ENCODE measurements at places on chromosomes 13 and 19.

GRCh38 chr13:36715841-36716240 is 42.0 kb downstream of the SERTM1 start:
- no peaks in the 10 kb centered on the region for H3K4me1 ChIP-seq
- DNase-seq: no peak
- no peaks in the 10 kb centered on the region for H3K36me3 ChIP-seq
- no peaks in the 10 kb centered on the region for H3K27me3 ChIP-seq

- no peak overlapping the region for H3K4me3 ChIP-seq
- H3K27me3 ChIP-seq: no peaks in the 10 kb centered on the region
- no peak overlapping the region for H3K27ac ChIP-seq
- peaks cover 38% of the 10 kb centered on the region for H3K4me1 ChIP-seq
These were observed 65.8 kb downstream of the MLLT1 start for GRCh38 chr19:6213696-6214641.

- no peak for DNase-seq
- no peaks in the 10 kb centered on the region for H3K27me3 ChIP-seq
- no peak within 1 kb of the TSS for H3K27ac ChIP-seq
- H3K36me3 ChIP-seq: no peaks in the 10 kb centered on the region
- no peak within 1 kb of the TSS for H3K4me3 ChIP-seq
These were observed at the start of gene SULT2A1 for GRCh38 chr19:47886010-47886559. Gene SULT2A1, minus strand, starts transcription at chr19:47886315. Its CDS starts 58 bp downstream, at chr19:47886257.

- H3K4me3 ChIP-seq: no peak overlapping the region
- no peak overlapping the region for H3K27ac ChIP-seq
- no peaks in the 10 kb centered on the region for H3K27me3 ChIP-seq
- no peaks in the 10 kb centered on the region for H3K36me3 ChIP-seq
These were observed 11.4 kb upstream of the PEPD start for GRCh38 chr19:33532859-33533460.

GRCh38 chr19:14237014-14237941 is 31.3 kb upstream of the ADGRL1 start:
- no peaks in the 10 kb centered on the region for H3K36me3 ChIP-seq
- no peaks in the 10 kb centered on the region for H3K27me3 ChIP-seq
- DNase-seq: no peak
- H3K4me1 ChIP-seq: no peaks in the 10 kb centered on the region

- no peaks in the 10 kb centered on the region for H3K36me3 ChIP-seq
- H3K4me1 ChIP-seq: peaks cover 23% of the 10 kb centered on the region
- H3K4me3 ChIP-seq: no peak overlapping the region
These were observed 481.0 kb downstream of the FOXO1 start for GRCh38 chr13:40185414-40185813.

DNA sequence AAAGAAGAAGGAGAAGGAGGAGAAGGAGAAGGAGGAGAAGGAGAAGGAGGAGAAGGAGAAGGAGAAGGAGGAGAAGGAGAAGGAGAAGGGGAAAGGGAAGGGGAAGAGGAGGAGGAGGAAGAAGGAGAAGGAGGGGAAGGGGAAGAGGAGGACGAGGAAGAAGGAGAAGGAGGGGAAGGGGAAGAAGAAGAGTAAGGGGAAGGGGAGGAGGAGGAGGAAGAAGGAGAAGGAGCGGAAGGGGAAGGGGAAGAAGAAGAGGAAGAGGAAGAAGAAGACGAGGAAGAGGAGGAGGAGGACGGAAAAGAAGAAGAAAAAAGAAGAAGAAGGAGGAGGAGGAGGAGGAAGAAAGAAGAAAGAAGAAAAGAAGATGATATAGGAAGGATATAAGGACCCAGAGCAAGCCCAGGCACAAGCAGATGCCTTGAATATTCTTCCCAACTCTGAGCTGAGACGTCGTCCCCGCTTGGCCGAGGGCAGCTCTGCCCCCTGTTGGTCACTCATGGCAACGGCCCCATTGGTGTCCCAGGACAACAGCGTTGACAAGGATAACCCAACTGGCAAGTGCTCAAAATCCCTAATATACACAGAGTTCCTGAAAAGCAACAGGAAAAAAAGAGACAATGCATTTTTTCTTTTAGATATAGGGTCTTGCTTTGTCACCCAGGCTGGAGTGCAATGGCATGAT is 30.6 kb upstream of the IGSF23 start:
- no peak overlapping the region for H3K27ac ChIP-seq
- H3K4me1 ChIP-seq: no peaks in the 10 kb centered on the region
- no peak overlapping the region for H3K4me3 ChIP-seq
- no peaks in the 10 kb centered on the region for H3K36me3 ChIP-seq
- H3K27me3 ChIP-seq: no peaks in the 10 kb centered on the region

DNA sequence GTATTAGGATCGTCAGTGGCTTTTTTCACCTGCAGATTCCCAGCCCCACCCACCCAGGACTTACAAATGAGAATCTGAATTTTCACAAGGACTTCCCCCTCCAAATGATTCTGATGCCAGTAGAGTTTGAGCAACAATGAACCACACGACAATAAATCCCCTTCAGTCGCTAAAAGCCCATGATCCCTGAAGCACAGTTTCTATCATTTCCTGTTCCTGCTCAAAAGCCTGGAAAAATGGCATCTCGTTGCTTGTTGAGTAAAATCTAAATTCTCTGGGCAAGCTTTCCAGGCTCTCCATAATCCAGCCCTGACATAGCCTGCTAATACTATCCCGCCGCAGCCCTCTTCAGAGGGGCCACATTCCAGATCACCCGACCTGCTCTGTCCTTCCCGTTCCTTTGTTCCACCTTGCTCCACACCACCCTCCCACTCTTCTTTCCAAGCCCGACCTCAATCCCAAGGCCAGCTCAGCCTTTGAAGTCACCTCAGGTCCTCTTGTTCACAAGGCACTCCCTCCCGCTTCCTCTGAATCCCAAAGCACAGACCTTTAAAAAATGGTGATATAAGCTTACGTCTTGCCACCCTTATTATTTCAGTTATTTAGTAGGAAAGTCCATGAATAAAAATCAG is 67.9 kb downstream of the NUFIP1 start:
- no peak overlapping the region for H3K4me3 ChIP-seq
- no peaks in the 10 kb centered on the region for H3K36me3 ChIP-seq
- H3K27me3 ChIP-seq: no peaks in the 10 kb centered on the region
- peak overlapping the region; percentile 95 for H3K27ac ChIP-seq
- peak; percentile 81 for DNase-seq

DNA sequence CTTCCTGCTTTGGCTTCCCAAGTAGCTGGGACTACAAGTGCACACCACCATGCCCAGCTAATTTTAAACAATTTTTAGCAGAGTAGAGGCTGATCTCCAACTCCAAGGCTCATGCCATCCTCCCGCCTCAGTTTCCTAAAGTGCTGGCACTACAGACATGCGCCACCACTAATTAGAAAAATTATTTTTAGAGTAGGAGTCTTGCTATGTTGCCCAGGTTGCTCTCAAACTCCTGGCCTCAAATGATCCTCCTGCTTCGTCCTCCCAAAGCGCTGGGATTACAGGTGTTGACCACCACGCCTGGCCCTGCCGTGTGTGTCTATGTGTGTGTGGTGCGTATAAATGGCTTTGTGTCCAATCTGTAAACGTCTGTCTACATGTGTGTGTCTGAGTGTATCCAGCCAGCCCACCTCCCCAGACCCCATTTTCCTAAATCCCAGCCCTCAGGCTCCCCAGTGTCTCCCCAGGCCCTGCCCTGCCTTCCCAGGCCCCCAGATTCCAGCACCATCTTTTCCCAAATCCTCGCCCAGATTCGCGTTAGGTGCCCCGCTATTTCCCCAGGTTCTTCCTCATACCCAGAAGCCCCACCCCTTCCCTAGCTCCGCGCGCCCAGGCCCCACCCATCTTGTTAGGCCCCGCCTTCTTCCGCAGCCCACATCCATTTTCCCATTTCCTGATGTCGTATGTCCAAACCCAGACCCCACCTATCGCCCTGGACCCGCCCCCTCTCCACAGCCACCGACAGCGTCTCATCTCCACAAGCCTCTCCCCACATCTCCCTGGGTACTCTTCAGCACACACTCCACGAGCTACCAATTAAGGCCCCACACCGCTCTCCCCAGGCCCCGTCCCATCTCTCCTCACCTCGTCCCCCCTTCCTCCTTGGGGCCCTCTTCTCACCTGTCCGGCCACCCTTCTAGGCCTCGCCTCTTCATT is 24.9 kb downstream of the SLC8A2 start:
- H3K27me3 ChIP-seq: peaks cover 35% of the 10 kb centered on the region
- H3K4me1 ChIP-seq: peaks cover 28% of the 10 kb centered on the region
- no peak for DNase-seq
- H3K4me3 ChIP-seq: peak overlapping the region; percentile 27
- H3K36me3 ChIP-seq: peaks cover 3% of the 10 kb centered on the region

DNA sequence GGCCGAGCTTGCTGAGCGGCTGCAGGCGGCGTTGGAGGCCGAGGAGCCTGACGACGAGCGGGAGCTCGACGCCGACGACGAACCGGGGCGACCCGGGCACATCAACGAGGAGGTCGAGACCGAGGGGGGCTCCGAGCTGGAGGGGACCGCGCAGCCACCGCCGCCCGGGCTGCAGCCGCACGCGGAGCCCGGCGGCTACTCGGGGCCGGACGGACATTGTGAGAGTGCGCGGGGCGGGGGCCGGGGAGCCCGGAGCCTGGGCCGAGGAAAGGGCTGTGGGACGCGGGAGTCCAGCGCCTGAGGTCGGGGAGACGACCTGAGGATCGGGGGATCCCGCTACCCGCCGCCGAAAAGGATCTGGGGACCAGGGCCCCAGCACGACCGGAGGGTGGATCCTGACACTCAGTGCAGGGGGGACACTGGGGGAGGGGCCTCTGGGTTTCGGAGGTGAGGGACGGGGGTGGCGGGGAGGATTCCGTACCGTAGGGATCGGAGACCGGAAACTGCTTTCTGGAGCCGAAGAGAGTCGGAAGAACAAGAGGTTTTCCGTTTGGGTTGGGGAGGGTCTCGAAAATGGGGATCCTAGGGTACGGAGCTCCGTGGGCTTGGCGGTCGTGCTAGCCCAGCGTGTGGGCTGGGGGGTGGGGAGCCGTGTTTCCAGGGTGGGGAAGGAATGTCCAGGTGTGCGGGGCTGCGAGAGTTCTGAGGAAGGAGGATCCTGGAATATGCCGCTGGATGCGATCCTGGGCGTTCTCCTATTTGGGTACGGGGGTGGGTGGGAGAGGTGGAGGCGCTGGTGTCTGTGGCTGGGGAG is 616 bp downstream of the HNRNPUL1 start:
- peak overlapping the region; percentile 100 for H3K4me3 ChIP-seq
- DNase-seq: no peak
- H3K36me3 ChIP-seq: peaks cover 23% of the 10 kb centered on the region
- no peaks in the 10 kb centered on the region for H3K27me3 ChIP-seq
- peak overlapping the region; percentile 99 for H3K27ac ChIP-seq

GRCh38 chr19:29622166-29623070 is 16.3 kb downstream of the POP4 start:
- no peaks in the 10 kb centered on the region for H3K27me3 ChIP-seq
- no peak overlapping the region for H3K4me3 ChIP-seq
- no peak overlapping the region for H3K27ac ChIP-seq
- no peaks in the 10 kb centered on the region for H3K4me1 ChIP-seq
- H3K36me3 ChIP-seq: no peaks in the 10 kb centered on the region
- no peak for DNase-seq

- DNase-seq: no peak
- H3K4me3 ChIP-seq: peak overlapping the region; percentile 100
- H3K27ac ChIP-seq: peak overlapping the region; percentile 94
- H3K4me1 ChIP-seq: peaks cover 28% of the 10 kb centered on the region
- no peaks in the 10 kb centered on the region for H3K27me3 ChIP-seq
- no peaks in the 10 kb centered on the region for H3K36me3 ChIP-seq
These were observed 471 bp upstream of the INSR start for GRCh38 chr19:7294558-7295212.

DNA sequence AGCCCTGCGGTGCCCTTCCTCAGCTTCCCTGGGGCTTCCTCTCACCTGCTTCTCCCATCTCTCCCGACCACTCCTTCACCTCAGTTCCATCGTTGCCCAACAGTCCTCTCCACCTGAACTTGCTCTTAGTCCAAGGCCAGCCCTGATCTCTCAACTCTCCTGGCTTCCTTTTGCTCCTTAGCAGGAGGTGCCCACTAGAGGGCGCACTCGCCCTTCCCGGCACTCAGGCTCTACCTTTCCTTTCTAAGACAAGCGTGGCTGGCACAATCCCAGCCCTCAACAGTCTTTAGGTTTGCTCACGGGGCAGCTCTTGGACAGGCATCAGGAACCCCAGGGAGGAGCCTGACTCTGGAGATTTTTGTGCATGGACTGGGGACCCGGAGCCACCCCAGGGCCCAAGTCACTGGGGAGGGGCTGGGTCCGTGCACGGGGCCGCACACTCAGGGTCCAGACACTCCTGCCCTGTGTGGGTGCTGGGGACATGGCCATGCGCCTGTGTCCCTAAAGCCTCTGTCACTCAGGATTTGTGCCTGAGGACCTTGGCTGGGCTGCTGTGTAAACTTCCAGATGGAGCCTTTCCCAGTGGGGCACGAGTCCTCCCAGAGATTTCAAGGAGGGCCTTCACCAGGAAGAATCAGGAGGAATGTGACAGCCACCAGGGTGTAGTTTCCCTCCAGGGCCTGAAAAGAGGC is 12.1 kb upstream of the CEACAM8 start:
- no peak overlapping the region for H3K27ac ChIP-seq
- no peaks in the 10 kb centered on the region for H3K4me1 ChIP-seq
- peaks cover 8% of the 10 kb centered on the region for H3K27me3 ChIP-seq
- H3K4me3 ChIP-seq: no peak overlapping the region

- no peak for DNase-seq
- no peak overlapping the region for H3K4me3 ChIP-seq
- no peak overlapping the region for H3K27ac ChIP-seq
- H3K36me3 ChIP-seq: no peaks in the 10 kb centered on the region
- H3K27me3 ChIP-seq: no peaks in the 10 kb centered on the region
- no peaks in the 10 kb centered on the region for H3K4me1 ChIP-seq
These were observed 1881.5 kb upstream of the PCDH20 start for GRCh38 chr13:63297163-63297562.

GRCh38 chr13:29508130-29508875 is 87.2 kb downstream of the SLC7A1 start:
- no peak overlapping the region for H3K4me3 ChIP-seq
- DNase-seq: peak; percentile 94
- peaks cover 9% of the 10 kb centered on the region for H3K4me1 ChIP-seq
- H3K27ac ChIP-seq: peak overlapping the region; percentile 61

DNA sequence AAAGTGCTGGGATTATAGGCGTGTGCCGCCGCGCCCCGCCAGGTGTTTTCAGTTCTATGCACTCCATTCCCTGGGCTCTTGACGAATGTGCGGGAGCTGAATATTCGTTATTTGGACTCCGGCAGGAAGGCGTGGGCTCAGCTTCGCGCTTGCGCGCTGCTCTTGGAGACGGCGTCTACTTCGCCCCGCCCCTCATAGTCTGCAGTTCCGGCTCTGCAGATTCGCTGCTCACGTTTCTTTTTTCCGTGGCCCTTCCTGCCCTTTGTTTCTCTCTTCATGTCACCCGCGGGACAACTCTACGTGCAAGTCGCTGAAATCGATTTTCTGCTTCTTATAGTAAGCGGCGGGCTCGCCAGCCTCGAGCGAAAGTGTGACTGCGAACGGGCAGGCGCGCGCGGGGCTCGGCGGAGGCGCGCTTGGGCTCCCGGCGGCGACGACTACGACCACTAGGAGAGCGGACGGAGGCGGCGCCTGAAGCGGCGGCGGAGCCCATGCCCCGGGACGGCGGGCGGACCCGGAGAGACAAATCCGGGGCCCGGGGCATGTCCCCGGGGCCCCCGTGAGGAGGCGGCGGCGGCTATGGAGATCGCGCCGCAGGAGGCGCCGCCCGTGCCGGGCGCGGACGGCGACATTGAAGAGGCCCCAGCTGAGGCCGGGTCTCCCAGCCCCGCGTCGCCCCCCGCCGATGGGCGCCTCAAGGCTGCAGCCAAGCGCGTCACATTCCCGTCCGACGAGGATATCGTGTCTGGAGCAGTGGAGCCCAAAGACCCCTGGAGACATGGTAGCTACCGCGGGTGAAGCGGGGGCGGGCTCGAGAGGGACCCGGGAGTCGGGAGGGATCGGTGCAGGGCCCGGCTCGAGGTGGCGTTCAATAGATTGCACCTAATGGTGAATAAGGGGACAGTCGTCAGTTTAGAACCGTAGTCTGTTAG is at the start of gene PPP1R37:
PPP1R37 (plus strand) TSS at position 433 of the 932 bp plus-strand sequence; CDS start at position 580, 147 bp downstream.
- no peaks in the 10 kb centered on the region for H3K27me3 ChIP-seq
- H3K36me3 ChIP-seq: no peaks in the 10 kb centered on the region
- H3K4me1 ChIP-seq: peaks cover 65% of the 10 kb centered on the region
- H3K4me3 ChIP-seq: peak within 1 kb of the TSS; percentile 98
